ENCODE measurements at places on chromosomes 4 and X.

GRCh38 chr4:25896776-25897539 lies 17.1 kb upstream of the SMIM20 start:
- no peak for DNase-seq

DNA sequence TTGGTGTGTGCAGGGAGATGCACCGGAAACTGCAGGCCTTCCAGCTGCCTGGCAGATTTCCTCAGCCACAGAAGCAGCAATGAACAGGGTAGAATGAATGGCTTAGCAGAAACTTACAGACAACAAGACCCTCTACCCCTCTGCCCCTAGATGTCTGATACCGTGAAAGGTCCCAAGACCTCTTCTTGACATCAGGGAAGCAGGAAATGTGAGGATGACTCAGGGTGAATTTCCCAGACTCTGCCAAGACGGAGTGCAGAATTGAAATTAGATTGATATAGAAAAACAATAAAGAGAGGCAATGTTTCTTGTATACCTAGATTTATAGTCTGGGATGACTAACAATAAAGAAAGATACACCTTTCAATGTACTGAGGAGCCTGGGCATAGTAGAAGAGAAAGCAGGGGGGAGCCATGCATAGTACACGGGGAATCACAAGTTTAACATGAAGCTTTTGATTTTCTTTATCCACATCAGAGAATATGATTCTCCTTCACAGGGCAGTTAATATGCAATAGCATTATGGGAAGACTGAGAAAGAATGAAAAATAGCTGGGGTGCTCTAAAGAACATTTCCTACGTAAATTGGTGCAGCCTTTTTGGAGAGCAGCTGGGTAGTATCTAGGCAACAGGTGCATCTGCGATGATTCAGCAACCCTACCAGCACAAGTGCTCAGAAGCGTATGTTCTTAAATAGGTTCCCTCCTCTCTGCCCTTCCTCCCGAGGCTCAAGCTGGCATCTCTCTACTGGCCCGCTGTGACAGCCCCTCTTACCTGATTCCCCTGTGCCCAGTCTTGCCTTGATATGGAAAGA lies 18.3 kb upstream of the CXCR3 start:
- DNase-seq = no peak

GRCh38 chr4:102623622-102624021 lies 122.5 kb downstream of the NFKB1 start:
- DNase-seq = no peak

- DNase-seq = no peak
Observed at GRCh38 chrX:153969125-153969903, 2.3 kb downstream of the HCFC1 start.

DNA sequence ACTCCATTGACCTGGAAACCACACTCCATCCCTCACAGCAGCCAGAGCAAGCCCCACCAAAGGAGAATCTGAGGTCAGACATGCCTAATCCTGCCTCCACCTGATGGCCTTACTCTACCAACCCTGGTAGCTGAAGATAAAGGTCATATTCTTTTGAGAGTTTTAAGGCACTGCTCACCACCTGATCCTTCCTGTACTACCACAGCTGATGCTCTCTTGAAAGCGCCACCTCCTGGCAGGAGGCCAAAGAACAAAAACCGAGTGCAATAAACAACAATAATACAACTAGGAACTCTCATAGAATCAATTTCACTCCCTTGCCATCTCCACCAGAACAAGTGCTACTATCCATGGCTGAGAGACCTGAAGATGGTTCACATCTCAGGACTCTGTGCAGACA lies 301.6 kb downstream of the NAF1 start:
- no peak for DNase-seq

GRCh38 chr4:151304755-151305154 lies 20.6 kb downstream of the SH3D19 start:
- no peak for DNase-seq

DNA sequence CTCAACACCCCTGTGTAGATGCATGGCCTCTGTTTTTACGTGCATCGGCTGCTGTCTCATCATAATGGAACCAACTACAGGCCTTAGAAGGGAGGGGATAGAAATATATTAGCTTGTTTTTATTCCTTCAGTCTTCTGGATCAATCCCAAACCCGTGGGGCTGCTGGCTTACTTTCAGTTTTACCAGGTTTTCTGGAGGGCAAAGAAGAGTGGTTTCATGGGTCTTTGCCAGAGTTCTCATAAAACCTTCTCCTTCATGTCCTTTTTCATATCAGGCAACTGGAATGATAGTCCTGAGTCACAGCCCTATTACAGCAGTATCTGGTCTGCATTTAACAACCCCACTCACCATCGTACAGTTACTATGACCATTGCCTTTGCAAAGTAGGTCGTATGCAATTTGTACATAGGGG lies 34.6 kb downstream of the PPP2R2C start:
- no peak for DNase-seq

DNA sequence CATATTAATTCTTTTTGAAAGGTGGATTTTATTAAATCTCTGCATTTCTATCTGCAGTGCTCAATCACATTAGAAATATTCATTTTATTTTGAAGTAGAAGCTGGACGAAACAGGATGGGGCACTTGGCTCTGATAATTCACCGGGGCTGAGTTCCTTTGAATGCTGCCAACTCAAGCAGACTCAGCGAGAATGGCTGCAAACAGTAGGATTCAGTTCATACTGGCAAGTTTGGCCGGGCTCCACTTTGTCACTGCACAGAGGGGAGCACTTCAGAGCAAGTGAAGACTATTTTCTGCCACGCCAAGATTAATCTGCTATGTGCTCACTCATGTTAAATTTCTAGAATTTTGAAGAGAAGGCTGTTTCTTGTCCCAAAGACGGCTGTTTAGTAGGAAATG lies 30.7 kb upstream of the KLHL8 start:
- DNase-seq = peak; percentile 88

- DNase-seq = no peak
Observed at GRCh38 chr4:182764642-182765041, 152.5 kb downstream of the DCTD start.

DNA sequence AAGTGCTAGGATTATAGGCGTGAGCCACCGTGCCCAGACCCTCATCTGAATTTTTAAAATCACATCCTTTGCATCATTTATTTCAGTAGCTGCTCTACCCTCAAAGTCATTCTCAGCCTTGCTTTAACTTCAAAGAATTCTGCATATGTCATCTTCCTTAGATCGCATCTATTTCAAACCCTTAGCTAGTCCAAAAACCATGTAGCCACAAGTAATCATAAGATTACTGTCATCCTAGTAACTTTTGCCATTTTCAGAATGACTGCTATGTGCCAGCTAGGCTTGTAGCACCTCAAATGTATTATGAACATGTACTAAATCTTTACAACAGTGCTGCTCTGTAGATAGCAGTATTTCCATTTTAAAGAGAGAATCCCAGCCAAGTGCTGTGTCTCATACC lies 45.5 kb upstream of the KLF3 start:
- no peak for DNase-seq

DNA sequence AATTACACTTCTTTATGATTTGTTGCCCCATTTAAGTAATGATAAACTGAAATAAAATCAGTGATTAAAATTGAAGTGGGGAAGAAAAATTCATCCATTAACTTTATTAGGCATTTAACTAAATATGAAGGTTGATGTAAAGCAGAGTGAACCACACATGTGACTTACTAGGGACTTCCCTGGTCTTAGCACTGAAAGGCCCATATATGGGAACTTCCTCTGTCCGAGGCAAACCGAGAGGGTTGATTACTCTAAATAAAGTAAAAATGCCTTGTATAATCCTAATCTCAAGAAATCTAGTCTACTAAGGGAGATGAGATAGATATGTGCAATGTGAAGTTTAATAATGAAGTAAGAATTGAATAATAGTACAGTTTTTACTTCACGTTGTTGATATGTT lies 403.9 kb upstream of the RPS6KA3 start:
- no peak for DNase-seq

GRCh38 chr4:2255501-2256155 lies 6.3 kb downstream of the MXD4 start:
- peak; percentile 69 for DNase-seq

- DNase-seq = no peak
Observed at GRCh38 chr4:108146336-108146735, 22.4 kb downstream of the LEF1 start.

- DNase-seq = peak; percentile 28
Observed at GRCh38 chrX:39817754-39818470, 279.8 kb downstream of the BCOR start.

- no peak for DNase-seq
Observed at GRCh38 chrX:134558133-134558532, 98.2 kb downstream of the HPRT1 start.

DNA sequence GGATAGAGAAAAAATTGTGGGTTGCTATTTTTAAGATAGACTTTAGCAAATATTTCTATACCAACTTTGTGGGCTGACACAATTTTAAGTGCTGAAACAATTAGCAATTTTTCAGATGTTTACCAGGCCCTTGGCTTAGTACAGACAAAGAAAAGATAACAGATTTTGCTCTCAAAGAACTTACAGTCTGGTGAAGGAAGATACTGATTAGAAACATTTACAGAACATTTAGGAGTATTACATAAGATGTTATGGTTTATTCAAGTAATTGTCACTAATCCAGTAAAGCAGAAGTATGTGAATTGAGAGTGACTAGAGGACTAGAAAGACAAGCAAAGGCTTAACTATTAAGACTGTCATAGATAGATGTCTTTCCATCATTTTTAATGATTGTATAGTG lies 35.3 kb upstream of the NDUFC1 start:
- no peak for DNase-seq

- no peak for DNase-seq
Observed at GRCh38 chrX:132940727-132941327, 17.6 kb downstream of the HS6ST2 start.

GRCh38 chr4:108751321-108751720 lies 11.5 kb downstream of the ETNPPL start:
- DNase-seq = no peak

Data from thyroid gland (tissue), 4 donors.